ENCODE measurements at places on chromosomes 1 and 21. TPM values are rescaled to one million over a fixed set of nuclear protein-coding genes. Genes with fewer than 3 reads are reported as not detected.

The TSPEAR gene
- under 0.01 TPM for total RNA-seq

The PLA2G5 gene
- total RNA-seq: 2.0 TPM

The OR6K3 gene
- not detected for total RNA-seq

The UCHL5 gene
- total RNA-seq: 29.7 TPM

The HSPB7 gene
- 0.28 TPM for total RNA-seq

The ERICH3 gene
- total RNA-seq: 0.05 TPM

The OR10X1 gene
- total RNA-seq: not detected

The PARS2 gene
- total RNA-seq: 3.1 TPM

The MAD2L2 gene
- total RNA-seq: 26.2 TPM

The FCRL5 gene
- 0.67 TPM for total RNA-seq

The MRPS21 gene
- total RNA-seq: 15.0 TPM

The RPS8 gene
- 891 TPM for total RNA-seq

The MTARC2 gene
- total RNA-seq: 96.1 TPM

The MMEL1 gene
- total RNA-seq: under 0.01 TPM

The ERVH48-1 gene
- not detected for total RNA-seq

The SPATA45 gene
- total RNA-seq: 0.28 TPM

The B3GALT5 gene
- total RNA-seq: 0.33 TPM

The LSS gene
- 142 TPM for total RNA-seq

The FAM72B gene
- total RNA-seq: 0.42 TPM

The FAM110D gene
- 0.14 TPM for total RNA-seq

All from liver (tissue), 10 donors.